ENCODE measurements at places on chromosomes 5 and 9.

- DNase-seq = no peak
These were observed 324.4 kb downstream of the PDE4D start for GRCh38 chr5:59569158-59569557.

GRCh38 chr5:180810959-180811622, 8.5 kb upstream of the MGAT1 start:
- no peak for DNase-seq

- DNase-seq = no peak
These were observed 201.9 kb downstream of the ZNF608 start for GRCh38 chr5:124544366-124545055.

- DNase-seq = no peak
These were observed 435.1 kb upstream of the CDH9 start for GRCh38 chr5:27473307-27474046.

GRCh38 chr5:33688066-33688465, 203.7 kb downstream of the ADAMTS12 start:
- no peak for DNase-seq

GRCh38 chr5:21237461-21237860, 1249.5 kb upstream of the CDH18 start:
- DNase-seq = no peak

DNA sequence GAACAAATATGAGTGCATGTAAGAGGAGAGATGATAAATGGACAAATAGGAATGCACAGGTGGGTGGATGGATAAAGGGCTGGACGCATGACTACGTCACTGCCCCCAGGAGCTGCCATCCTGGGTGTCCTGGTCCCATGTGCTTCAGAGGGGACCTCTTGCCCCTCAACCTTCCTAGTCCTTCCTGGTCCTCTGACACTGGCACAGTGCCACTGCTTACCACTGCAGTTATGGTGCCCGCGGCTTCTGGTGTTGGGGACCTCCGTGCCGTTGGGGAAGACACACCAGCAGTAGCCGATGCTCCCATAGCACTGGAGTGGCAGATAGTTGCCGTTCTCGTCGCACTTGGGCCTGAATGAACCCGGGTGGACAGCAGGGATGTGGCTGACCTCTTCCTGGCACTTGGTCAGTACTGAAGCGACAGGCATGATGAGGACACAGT, 9.8 kb downstream of the CD74 start:
- no peak for DNase-seq

- DNase-seq = no peak
These were observed 332.8 kb downstream of the MLLT3 start for GRCh38 chr9:20289423-20290010.

DNA sequence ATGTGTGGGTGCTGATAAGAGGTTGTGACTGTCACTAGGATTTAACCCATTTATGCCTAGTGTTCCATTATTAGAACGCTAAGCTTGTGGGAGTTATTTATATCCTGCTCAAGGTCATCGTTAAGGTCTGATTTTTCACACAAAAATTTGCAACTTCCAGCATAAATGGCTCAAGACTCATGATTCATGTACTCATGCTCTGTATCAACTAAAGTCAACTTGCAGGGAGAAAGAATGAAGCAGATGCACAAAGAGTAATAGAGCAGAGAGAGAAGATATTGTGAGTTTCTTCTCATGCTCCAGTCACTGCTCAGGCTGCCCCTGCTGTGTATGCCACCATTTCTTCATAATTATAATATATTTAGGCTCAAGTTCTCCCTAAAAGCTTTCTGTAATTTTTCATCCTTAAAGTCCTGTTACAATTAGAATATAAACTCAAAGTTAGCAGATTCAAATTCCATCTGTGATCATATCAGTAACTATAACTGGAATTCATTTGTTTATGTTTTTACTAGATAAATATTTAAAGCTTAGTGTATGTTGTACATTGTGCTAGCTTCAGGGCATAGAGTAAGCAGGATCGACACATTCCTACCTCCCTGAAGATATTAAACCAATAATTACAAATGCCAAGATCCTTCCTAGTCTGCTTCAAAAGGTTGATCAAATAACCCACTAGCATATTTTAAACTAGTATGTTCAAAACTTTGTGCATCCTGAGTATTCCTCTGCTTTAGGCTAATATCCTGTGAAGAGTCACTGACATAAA, 136.7 kb downstream of the NUDT12 start:
- DNase-seq = no peak

- DNase-seq = peak; percentile 70
These were observed 60.8 kb downstream of the SH3TC2 start for GRCh38 chr5:149002053-149002452.

DNA sequence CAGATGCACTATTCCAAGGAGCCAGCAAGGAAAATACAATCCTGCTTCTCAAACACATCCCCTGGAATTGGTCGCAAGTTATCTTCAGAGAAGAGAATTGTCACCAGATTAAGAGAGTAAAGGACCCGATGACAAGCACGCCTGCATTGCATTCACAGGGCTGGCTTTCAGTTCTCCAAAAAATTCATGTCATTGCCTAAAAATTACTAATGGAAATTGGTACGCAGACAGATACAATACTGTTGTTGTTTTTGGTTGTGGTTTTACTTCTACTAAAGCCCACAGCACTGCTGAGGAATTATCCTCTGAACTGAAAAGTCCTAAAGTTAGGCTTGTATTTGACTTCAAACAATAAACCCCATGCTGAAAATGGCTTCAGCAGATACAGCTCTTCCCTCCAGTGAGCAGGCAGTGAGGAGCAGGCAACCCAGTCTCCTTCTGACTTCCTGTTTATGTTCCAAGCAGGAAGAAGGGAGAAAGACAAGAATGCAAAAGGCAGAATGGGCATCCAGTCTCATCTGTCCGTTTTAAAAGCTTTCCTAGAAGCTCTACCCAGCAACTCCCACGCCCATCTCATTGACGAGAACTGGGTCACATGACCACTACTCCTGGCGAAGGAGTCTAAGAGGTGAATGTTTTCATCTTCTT, 80.6 kb upstream of the ZNF366 start:
- DNase-seq = no peak

DNA sequence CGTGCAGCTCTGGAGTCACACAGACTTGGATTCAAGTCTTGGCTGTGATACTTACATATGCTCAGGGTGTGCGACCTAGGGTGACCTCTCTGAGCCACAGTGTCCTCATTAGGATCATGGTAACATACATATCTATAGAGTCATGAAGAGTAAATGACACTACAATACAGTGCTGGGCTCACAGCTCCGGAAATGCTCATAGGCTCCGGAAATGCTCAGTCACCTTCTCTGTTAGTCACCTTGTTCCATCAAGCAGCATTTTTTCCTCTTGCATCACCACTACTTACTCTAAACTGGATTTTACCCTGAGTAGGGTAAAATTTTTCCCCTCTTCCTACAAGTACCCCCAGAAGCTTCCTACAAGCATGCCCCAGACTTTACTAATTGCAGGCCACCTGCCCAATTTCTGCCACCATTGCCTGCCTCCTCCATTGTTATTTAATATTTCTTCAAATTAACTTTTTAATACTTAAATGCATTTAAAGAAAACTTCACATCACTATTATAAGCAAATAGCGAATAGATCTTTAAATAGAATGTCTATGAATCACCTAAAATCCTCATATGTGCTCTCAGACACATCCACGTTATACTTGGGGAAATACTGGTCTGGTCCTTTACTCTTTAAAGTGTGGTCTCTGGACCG, 147.6 kb upstream of the SPRY4 start:
- no peak for DNase-seq

GRCh38 chr9:130117816-130118632, 54.2 kb upstream of the NCS1 start:
- no peak for DNase-seq

GRCh38 chr5:1366514-1366913, 21.6 kb upstream of the CLPTM1L start:
- DNase-seq = no peak

GRCh38 chr5:141617682-141618029, 1.1 kb downstream of the DIAPH1 start:
- DNase-seq = no peak
